Left cardiac atrium (tissue), 4 donors: ENCODE measurements at places on chromosomes 16 and 17.
A peak's percentile ranks its signal among the peaks of the same experiment; 100 is the strongest.

DNA sequence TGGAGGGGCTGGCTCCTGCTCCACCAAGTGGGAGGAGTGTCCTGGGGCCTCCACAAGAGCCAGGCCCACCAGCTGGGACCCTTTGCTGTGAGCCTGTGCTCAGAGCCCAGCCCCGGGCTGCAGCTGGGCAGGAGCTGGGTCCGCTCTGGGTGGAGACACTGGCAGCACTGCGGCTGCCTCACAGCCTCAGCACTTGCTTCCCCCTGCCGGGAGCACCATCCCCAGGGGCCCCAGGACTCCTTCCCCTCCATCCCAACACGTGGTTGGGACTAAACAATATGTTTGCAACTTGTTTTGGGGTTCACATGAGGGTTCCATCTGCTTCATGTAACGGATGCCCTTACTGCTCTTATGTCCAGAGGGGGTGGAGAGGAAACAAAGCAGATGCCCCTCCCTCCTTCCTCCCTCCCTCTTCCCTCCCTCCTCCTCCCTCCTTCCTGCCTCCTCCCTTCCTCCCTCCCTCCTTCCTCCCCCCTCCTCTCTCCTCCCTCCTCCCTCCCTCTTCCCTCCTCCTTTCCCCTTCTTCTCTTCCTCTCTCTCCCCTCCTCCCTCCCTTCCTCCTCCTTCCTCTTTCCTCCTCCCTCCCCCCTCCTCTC lies 16.3 kb upstream of the CBFA2T3 start:
- no peak for DNase-seq

- no peak for DNase-seq
Observed at GRCh38 chr16:87033021-87033471, 284.1 kb downstream of the C16orf95 start.

DNA sequence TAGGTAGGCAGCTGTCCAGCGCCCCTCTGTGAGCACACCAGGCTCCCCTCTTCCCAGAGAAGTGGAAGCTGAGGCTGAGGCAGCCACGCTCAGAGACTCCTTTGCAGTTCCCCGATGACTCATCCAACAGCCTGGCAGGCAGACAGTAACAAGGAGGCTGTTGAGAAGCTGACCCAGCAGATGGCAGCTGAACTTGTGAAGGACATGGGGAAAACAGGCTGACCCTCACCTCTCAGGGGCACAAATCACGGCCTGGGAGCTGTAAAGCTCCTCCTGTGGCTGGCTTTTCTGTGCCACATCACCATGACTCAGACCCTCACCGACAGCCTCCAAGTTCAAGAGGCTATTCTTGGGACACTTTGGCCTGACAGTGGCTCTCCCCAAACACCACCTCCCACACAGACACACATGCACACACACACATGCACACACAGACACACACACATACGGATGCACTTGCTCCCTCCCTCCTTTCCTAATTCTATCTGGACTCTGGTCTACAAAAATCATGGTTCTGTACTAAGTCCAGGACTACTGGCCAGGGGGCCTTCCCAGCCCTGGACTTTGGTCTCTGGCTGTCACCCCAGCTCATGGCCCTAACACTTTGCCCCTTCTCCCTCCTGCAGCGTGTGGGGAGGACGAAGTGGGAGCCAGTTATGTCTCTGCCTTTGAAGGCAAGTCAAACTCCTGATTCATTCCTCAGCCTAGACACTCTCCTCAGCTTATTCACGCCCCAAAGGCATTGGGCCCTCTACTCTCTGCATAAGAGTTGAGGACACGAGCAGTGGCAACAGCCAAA lies 23.2 kb downstream of the MAP3K14 start:
- DNase-seq = peak; percentile 90

- no peak for DNase-seq
Observed at GRCh38 chr16:4517812-4518680, 20.5 kb downstream of the CDIP1 start.

DNA sequence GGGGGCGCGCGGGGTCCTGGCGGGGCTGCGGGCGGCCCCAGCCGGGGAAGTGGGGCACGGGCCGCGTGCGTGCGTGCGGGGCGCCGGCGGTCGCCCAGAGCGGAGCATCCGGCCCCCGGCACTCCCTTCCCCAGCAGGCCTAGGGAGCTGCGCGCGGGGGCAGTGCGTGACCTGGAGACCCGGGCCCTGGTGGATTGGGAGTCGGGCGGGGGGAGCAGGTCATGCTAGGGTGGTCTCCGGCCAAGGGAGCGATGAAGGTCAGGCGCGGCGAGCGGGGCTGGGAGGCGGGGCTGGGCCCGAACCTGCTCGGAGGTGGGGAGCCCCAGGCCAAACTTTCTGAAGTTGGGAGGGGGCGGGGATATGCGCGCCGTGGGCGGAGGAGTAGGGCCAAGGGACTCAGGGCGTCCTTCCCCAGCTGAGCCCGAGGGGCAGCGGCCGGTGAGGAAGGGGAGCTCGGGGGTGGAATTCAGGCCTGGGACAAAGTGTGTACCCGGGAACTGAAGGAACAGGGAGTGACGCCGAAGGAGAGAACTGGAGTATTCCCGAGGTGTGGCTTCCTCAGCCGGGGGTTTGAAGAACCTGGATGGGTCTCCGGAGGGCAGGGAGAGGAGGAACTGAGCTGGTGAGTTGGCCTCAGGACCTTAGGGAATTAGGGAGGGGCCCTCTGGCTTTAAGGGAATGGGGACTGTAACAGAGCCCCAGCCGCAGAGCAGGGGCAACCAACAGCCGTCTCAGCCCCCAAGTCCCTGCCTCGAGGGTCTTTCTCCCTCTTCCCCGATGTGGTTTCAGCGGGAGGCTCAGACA lies 589 bp downstream of the XYLT2 start:
- peak; percentile 48 for DNase-seq

GRCh38 chr17:78873519-78874340 lies 29.3 kb downstream of the CEP295NL start:
- DNase-seq = no peak

DNA sequence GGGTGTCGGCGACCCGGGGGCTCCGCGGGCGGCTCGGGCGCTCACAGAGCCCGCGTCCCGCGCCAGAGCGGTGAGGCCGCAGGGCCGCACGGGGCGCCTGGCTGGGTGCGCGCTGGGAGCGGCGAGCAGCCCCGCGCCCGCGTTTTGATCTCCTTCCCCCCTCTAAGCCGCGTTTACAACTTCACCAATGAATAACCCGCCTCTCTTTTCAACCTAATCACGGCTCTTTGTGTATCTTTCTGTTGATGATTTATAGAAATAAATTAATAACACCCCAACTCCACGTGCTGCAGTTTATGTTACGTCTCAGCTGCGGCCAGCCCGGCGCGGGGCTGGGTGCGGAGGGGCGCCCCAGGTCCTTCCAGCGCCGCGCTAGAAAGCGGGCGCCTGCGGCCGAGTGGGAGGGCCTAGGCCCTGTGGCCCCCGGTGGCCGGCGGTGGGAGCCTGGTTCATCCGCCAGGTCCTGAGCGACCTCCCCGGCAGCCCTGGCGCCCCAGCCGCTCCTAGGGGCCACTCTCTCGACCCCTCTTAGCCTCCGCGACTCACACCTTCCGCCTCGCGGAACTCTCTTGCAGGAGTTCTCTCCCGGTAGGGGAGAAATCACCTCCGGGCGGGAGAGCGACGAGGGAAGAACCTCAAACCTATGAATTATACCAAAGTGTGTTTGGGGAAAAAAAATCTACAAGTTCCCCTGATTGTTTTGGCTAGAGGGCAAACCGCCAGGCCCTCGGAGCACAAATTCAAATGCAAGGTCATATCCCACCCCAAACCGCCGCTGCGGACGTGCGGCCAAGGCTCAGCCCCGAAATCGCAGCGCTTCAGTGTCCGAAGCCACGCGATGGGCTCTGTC lies 1.9 kb downstream of the HNF1B start:
- DNase-seq = no peak

DNA sequence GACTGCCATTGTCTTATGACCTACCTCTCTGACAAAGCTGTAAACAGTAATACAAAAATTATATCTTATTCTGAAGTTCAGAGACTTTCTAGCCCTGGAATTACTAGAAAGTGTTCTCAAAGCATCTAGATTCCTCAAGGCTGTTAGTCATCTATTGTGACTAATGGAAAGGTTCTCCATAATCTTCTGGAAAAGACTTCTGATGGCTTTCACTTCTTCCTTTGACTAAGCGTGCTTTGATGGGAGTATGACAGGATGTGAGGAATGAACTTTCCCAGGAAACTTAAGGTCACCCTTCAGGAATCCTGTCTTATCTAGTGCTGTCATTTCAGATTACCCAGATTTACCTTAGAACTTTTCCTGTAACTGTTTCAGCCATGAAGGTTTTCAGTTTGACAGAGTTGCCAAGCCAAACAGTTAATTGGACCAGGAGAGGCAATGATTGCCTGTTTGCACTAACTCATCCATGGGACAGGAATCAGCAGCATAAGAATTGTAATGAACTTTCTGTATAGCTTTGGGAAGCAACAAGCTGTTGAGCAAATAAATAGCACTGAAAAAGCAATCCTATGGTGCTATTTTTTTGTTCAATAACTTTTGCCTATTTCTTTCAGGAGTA lies 43.5 kb downstream of the AP2B1 start:
- no peak for DNase-seq

GRCh38 chr17:82938873-82939620 lies 99.2 kb upstream of the ZNF750 start:
- peak; percentile 12 for DNase-seq

DNA sequence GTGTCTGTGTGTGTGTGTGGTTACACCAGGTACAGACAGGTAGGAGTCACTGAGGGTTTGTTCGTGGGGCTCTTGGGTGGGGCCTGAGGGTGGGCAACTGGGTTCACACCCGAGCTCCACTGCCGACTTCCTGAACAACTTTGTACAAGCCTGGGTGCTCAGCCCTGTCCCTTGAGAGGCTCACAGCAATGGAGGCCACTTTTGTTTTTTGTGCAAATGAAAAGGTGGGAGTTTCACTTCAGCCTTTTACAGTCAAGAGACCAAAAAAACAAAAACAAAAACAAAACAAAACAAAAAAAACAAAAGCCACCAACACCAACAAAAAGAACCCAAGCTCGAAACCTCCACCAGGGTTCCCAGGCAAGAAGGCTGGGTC lies 2.4 kb downstream of the RHBDF2 start:
- no peak for DNase-seq

DNA sequence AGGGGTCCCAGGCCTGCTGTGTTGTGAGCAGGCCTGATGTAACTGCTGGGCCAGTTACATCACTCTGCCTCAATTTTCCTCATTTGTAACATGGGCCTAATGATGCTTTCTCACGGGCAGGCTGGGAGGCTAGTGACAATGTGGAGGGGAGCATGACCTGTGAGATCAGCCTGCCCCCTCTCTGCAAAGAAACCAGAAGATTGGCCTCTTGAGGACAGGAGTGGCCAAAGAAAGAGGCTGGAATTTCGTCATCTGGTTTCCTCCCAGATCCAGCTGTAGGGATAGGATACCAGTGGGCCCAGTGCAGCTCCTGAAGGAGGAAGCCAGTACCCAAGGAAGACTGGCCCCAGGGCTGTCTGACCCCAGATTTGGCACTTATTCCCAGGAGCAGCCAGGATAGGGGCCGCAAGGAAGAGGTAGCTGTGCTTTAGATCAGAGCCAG lies 615 bp upstream of the SREBF1 start:
- peak; percentile 64 for DNase-seq

GRCh38 chr16:67148656-67149275 lies 2.0 kb downstream of the B3GNT9 start:
- no peak for DNase-seq

- DNase-seq = no peak
Observed at GRCh38 chr16:26952411-26952810, 114.3 kb upstream of the C16orf82 start.

- no peak for DNase-seq
Observed at GRCh38 chr17:68592682-68593641, 8.2 kb downstream of the FAM20A start.
